ENCODE measurements at places on chromosomes 3 and 15.
A peak's percentile ranks its signal among the peaks of the same experiment; 100 is the strongest.

DNA sequence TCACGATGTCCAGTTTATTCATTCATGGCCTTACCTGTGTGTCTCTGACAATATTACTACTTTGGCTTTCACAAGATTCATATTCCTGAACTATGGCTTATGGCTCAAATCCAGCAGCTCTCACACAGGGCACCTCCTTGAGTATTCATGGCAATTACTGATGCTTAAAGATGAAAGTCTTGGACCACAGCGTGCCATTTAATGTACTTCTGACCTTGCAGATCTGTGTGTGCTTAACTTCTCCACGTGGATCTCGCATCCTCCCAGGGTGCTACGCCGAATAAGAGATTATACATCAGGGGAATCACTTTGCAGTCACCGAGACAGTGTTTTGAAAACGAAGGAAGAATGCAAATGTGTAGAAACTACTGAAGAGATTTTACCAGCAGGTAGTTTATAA is 147.5 kb downstream of the TNIK start:
- DNase-seq = no peak

DNA sequence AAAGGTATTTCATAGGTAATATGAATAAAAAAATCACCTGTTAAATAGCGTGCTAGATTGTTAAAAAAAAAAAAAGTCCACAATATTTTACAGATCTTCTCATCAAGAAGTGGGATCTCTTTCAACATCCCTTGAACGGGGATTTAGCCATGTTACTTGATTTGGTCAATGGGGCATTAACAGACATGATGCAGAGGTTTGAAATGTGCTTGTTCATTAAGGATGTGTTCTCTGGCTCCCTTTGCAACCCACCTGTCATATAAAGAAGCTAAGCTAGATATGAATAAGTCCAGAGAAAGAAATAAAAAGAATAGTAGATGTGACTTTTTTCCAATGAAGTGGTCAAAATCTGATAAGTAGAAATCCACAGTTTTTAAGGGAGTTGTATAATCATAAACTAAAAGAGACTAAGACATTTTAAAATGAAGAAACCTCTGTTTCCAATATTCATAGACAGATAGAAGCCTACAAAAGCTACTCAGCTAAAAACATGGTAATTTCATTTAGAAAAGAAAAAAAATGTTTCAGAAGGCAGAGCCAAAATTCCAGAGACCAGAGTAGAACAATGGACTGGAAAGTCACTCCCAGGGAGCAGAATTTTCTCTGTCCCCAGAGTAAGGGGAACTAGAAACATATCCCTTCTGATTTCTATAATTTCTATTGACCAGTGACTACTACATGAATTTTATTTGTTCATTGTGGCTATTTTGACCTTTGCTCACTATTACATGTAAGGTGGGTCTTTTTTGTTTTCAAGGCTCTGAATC is 79.2 kb downstream of the PLSCR2 start:
- no peak for DNase-seq

GRCh38 chr15:38069511-38070011 is 135.1 kb downstream of the TMCO5A start:
- no peak for DNase-seq

DNA sequence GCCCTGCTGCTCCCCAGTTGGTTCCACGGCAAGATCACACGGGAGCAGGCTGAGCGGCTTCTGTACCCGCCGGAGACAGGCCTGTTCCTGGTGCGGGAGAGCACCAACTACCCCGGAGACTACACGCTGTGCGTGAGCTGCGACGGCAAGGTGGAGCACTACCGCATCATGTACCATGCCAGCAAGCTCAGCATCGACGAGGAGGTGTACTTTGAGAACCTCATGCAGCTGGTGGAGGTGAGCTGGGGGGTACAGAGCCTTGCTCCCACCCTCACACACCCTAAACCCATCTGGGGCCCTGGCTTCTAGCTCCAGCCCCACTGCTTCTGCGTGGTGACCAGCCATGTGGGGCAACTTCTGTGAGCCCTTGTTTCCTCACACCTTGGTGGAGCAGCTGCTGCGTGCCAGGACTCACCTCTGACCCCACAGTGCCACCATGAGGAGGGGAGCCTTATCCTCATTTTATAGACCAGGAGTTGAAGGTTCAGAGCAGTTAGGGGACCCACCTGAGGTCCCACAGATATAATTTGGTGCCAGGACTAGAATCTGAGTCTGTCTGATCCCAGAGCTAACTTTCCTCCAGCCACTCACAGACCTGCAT is 13.3 kb upstream of the LMAN1L start:
- DNase-seq = no peak

DNA sequence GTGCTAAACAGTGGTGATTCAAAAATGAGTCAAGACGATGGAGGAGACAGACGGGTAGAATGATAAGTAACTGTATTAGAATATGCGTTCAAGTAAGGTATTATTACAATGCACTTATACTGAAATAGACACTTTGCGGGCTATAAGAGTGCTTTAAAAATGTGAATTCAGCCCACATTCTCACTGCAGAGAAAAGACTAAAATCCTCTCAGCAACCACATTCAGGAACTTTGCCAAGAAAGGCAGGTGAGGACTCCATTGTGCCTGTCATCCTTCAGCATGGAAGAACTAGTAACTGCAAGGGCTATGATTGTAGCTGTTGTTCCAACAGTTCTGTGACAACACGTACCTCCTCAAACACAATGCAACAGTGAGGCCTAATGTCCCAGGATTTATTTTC is 272.0 kb downstream of the RORA start:
- no peak for DNase-seq

- DNase-seq = no peak
Measured at GRCh38 chr15:56490461-56490860, 25.5 kb upstream of the MNS1 start.

GRCh38 chr15:60006203-60006862 is 2.2 kb downstream of the FOXB1 start:
- DNase-seq = no peak

DNA sequence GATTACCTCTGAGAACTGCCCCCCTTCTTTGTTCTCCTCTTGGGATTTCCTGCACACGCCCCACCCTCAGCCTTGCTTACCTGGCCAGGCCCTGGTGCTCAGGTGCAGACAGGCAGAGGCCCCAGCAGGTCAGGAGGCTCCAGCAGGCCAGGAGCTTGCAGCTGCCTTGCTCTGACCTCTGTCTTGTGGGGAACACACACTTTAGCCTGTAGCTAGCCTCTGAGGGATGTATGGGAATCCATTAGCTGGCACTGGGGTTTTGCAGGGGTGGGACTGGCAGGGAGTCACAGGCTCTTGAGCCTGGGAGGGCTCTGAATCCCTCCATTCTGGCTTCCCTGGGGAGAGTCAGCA is 2.7 kb downstream of the SMAD6 start:
- no peak for DNase-seq

GRCh38 chr3:64360280-64360679 is 135.0 kb upstream of the PRICKLE2 start:
- no peak for DNase-seq

- no peak for DNase-seq
Measured at GRCh38 chr15:77556622-77557021, 76.1 kb downstream of the LINGO1 start.

DNA sequence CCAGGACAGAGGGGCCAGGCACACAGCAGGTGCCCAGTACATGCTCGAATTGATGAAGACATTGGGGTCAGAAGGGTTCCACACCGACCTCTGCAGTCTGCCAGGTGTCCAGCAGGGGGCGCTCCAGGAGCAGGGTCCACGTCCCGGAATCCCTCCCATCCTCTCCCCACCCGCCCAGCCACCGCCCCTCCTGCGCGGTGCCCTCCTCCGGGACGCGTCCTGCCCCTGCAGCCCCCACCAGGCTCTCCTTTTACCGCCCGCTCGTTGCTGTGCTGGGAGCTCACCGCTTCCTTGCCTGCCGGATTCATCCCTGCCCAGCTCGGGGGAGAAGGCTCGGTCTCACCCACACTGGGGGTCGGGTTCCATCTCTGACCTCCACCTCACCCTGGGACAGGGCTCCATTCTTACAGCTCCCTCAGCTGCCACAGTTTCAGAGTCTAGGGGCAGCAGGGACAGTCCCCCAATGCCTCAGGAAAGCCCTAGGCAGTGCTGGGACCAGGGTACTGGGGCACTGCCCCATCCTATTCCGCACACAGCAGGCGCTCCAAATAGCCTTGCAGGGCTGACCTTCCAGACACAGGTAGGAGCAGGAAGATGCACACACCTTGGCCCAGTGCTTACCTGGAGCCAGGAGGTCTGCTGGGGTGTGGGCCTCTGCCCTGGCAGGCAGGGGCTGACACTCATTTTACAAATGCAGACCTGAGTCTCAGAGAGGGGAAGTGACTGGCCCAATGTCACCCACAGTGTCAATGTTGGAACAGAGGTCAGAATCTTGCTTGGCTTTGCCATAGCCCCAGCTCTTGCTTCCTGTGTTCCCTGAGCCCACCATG is 31.0 kb downstream of the GRIP2 start:
- DNase-seq = peak; percentile 53

- no peak for DNase-seq
Measured at GRCh38 chr3:141082064-141082463, 30.9 kb downstream of the SPSB4 start.

GRCh38 chr3:170584585-170585007 is 1.3 kb downstream of the SLC7A14 start:
- DNase-seq = no peak

DNA sequence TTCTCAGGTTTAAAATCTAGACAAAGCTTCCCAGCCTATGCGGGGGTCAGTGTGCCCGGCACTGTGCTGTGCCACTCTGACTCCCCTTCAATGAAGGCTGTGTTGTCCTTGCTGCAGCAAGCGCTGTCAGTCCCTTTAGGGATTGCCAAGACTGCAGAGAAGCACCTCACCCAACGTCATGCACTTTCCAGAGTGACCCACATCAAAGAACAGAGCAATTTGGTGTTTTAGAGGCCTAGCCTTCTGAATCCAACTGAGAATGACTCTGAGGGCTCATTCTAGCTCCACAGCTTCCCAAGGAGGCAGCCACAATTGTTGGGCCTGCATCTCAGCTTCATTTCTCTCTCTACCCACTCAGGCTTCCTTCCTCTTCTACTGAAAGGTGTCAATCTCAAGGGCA is 26.4 kb downstream of the SLC9A9 start:
- DNase-seq = no peak

DNA sequence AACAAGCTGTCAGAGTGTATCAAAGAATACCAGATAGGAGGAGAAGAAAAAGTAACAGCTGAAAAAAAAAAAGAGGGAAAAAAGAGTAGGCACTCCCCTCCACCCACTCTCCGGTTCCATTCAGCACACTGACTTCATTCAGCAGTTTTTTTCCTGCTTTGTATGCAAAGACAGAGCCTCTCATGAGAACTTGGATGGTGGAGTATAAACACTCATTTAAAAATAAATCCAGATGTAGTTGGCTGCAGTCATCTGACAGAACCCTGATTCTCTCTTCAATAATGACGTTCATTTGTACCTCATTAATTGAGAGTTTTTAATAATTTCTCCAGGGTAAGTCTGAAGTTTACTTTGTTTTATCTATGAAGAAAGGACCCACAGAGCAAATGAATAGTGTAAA is 81.0 kb downstream of the TMEM108 start:
- DNase-seq = no peak

- no peak for DNase-seq
Measured at GRCh38 chr3:125055331-125055912, 375 bp downstream of the HEG1 start.

DNA sequence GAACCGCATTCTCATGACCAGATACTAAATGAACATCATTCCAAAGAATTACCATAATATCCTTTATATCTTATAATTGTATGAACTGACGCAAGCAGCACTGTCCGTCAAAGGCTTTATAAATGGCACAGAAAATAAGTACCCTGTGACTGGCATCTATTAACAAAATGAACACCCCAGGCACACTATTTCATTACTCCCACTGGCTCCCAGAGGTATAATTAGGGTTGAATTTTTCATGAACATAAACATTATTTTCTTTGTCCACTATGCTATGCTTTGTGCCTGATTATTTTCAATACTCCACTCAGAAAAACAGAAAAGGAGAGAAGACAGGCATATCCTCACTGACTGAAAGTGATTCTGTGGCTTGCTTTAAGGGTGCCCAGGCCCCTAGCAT is 71.1 kb downstream of the LYZL4 start:
- DNase-seq = no peak

- no peak for DNase-seq
Measured at GRCh38 chr3:173938159-173938558, 540.6 kb downstream of the NLGN1 start.

GRCh38 chr15:94723801-94724200 is 492.4 kb downstream of the MCTP2 start:
- DNase-seq = no peak

- DNase-seq = no peak
Measured at GRCh38 chr3:122985539-122985938, 42.0 kb downstream of the SEMA5B start.

DNA sequence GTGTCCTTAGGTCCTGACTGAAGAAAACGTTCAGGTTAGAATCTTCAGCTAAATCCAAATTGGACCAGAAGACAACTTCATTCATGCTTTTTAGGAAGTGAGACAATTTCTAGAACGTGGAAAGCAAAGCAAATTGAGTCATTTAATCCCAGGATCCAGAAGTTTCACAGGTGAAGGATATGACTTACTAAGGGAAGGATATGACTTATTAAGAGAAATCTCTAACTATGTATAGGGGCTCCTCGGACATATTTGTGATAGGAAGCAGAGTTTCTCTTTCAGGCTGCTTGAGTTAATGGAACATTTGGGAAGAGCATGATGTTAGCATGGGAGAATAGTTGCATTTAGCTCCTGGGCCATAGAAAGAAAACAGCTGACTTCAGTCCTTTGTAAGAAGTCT is 16.1 kb upstream of the PLOD2 start:
- DNase-seq = no peak

GRCh38 chr15:66925721-66926120 is 139.7 kb upstream of the SMAD3 start:
- no peak for DNase-seq

DNA sequence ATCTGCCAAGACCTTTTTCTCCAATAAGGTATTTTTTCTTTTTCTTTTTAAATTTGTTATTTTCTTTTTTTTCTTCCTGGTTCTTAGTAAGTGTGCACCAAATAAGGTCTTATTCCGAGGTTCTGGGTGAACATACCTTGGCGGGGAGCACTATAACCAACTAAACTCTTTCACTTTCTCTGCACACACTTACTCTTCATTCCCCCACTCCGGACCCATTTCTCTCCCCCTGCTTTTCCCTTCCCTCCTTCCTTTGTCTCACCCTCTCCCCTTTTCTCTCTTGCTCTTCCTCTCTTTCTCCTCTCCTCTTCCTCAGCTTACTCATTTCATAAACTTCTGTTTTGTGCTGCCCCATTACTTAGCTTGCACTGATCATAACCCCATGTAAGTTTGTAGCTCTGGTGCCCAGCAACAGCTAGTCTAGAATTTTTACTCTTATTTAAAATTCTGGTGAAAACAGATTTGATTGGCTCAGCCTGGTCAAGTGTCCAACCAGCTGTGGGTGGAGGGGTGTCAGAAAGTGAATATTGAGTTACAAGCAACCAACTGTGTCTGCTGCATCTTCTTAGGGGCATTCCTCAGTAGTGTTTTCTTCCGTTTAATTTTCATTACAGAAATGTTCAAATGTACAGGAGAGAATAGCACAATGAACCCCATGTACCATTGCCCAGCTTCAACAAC is 297.5 kb downstream of the SHQ1 start:
- DNase-seq = no peak

DNA sequence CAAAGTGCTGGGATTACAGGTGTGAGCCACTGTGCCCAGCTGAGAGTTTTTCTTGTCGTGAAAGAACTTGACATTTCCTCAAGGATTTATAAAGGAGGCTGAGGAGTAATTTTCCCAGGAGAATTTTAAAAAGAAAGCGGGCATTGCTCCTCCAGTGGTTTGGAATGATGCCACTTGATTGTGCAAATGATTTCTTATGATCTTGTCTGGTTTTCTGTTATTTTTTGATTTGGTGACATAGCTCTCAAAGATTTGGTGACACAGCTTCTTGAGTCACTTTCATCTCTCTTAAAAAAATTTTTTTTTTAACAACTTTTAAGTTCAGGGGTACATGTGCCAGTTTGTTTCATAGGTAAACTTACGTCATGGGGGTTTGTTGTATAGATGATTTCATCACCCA is 24.6 kb upstream of the NFKBIZ start:
- no peak for DNase-seq

Measured in stimulated activated CD8-positive, alpha-beta memory T cell treated with anti-CD3 and anti-CD28 coated beads, Interleukin-4, amount 100 ng/mL, for 4 hours (primary cell).